T-helper 1 cell treated with Interleukin-12 subunit alpha and Interleukin-12 subunit beta and Interleukin-4 antibody, amounts not matched to agents 30 ng/mL and 1 ng/mL, for 36 hours (primary cell): ENCODE measurements at places on chromosomes 5 and 9. TPM values are rescaled to one million over a fixed set of nuclear protein-coding genes. Genes with fewer than 3 reads are reported as not detected.

SLC46A2 gene
- not detected in 2 replicates for total RNA-seq

BSPRY gene
- 10.9 and 11.4 TPM in 2 replicates for total RNA-seq

AHRR gene
- total RNA-seq = 18.7 and 20.0 TPM in 2 replicates

GLRA1 gene
- total RNA-seq = not detected in 2 replicates

GGTA1 gene
- 0.20 TPM in 1 of 2 replicates, not detected in the other for total RNA-seq

IFNA21 gene
- not detected in 2 replicates for total RNA-seq

ATP6V0E1 gene
- 184 and 193 TPM in 2 replicates for total RNA-seq

SLC4A9 gene
- 0.10 and 0.29 TPM in 2 replicates for total RNA-seq

PCDHA11 gene
- total RNA-seq = not detected in 2 replicates

SPATA31D3 gene
- not detected in 2 replicates for total RNA-seq

TRIM36 gene
- total RNA-seq = 0.39 TPM in 1 of 2 replicates, not detected in the other

IER5L gene
- total RNA-seq = 3.3 and 3.4 TPM in 2 replicates
